ENCODE measurements at places on chromosomes 6 and 20.

GRCh38 chr20:16437387-16437996 is 135.8 kb downstream of the KIF16B start:
- DNase-seq, result no peak

DNA sequence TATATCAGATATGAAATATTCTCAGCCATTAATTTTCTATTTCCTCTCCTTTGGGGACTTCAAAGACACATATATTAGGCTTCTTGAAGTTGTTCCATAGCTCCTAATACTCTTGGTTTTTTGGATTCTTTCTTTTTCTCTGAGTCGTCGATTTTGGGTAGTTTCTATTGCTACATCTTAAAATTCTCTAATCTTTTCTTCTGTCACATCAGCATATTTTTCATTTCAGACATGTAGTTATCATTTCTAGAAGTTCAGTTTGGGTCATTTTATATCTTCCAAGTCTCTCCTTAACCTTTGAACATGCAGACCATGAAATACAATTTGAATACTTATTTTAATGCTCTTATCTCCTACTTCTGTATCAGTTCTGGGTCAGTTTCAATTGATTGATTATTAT is 38.9 kb upstream of the SCRT2 start:
- DNase-seq, result no peak

DNA sequence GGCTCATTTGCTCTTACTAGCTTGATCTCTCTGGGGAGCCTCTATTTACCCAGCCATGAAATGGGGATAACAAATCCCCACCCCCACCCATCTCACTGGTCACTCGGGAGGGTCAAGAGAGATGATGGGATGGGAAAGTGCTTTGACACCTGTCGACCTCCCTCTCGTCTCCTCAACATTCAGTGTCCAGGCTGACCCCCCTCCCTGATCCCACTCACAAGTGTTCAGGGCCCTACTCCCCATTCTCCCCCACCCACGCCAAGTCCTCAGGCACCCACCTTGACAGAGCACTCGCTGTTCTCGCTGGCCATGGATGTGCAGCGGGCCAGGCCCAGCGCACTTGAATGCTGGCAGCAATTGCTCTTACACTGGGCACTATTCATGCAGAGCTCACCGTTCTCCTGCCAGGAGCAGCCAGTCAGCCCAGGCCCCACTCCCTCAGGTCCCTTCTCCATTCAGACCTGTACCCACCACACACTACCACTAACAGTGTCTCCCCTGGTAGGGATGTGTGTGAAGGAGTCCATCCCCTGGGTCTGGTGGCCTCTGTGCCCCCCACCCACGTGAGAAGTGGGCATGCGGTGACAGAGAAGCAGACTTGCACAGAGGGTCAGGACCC is 1.6 kb downstream of the CLPS start:
- no peak for DNase-seq

DNA sequence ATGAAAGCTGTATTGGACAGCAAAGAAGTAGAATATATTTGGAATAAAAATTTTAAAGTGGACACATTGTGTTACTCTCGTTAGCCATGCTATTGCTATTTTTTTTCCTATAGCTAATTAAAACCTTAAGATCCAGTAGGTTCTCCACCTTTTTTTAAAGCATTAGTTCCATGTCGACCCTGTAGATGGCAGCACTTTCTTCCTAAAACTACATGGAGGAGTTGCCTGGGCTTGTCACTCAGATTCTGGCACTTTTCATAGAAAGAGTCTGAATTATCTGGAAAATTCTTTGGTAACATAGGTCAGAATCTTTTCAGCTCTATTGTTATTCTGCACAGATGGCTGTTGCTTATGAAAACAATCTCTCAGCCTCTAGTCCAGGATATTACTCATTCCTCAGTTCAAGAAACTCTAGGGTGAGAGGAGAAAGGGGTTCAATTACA is 42.0 kb upstream of the ESR1 start:
- DNase-seq, result no peak

- DNase-seq, result no peak
Measured at GRCh38 chr6:137115658-137116057, 57.8 kb downstream of the IL22RA2 start.

DNA sequence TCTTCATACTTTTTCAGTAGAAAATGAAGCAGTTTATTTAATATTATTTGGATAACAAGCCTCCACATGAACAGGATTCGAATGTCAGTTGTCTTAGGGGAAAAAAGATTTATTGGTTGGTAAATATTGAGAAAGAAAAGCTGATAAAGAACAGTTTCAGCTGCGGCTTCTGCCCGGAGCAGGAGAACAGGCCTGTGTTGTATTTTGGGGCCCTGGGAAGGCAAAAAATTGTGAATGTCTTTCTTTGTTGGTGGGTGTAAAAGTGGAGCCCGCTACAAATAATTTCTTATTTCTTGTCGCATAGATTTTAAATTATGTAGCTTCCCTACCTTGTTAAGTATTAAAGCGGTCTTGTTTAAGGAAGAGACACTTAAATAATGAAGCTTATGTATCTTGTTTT is 90.5 kb upstream of the PAX1 start:
- DNase-seq, result no peak

DNA sequence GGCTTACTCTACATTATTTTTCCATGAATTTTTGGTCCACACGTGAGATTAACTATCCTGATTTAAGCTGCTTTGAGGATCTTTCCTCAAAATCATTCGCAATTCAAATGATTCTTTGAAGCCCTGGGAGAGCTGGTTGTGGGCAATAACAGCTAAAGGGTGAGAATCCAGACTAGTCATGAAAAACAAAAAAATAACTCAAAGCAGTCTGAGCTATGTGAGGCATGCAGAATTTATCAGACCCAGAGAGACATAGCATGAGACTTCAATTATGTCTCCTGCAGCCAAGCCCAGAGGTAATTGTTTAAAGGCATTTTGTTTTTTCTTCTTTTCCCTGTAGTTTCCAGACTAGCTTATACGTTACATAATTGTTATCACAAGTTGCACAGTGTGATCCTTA is 517.3 kb upstream of the PTCHD4 start:
- no peak for DNase-seq

DNA sequence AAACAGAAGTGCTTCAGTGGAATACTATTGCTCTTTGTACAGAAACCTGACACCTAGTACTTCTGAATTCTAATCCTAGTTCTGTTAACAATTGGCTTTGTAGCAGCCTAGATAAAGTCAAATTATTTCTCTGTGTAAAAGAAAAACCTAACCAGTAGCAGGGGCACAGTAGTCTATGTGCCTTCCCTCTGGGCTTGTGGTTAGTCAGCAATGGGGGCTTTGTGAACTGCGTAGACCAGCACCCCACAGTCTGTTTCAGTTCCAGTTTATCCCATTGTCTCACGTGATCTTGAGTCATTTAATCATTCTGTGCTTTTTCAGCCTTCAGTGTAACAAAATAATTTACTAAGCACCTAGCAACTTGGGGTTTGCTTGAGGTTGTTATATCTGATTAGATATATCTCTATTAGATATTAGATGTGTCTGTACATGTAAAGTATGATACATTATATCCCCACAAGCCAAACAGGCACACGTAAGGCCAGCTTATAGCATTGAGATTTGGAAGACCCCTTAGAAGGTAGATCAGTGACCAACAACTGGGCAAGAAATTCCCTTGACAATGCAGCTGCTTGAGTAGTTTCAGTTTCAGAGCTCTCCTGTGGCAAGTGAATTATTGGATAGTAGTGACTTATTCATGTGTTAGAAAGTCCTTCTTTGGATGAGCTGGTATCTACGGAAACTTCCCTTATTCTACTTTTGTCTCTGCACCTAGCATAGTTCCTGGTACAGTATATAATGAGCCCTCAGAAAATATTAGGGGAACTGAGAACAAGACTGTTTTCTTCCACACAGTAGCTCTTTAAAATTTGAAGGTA is 27.9 kb upstream of the CCR6 start:
- peak; percentile 58 for DNase-seq

GRCh38 chr6:45718871-45719270 is 296.8 kb downstream of the CLIC5 start:
- DNase-seq, result no peak

- no peak for DNase-seq
Measured at GRCh38 chr20:58665606-58666005, 14.5 kb downstream of the STX16 start.

- no peak for DNase-seq
Measured at GRCh38 chr6:111864138-111865048, 8.9 kb downstream of the FYN start.

- no peak for DNase-seq
Measured at GRCh38 chr20:48930878-48931277, 9.4 kb downstream of the ARFGEF2 start.

- no peak for DNase-seq
Measured at GRCh38 chr20:23401051-23401450, 20.2 kb downstream of the NAPB start.

DNA sequence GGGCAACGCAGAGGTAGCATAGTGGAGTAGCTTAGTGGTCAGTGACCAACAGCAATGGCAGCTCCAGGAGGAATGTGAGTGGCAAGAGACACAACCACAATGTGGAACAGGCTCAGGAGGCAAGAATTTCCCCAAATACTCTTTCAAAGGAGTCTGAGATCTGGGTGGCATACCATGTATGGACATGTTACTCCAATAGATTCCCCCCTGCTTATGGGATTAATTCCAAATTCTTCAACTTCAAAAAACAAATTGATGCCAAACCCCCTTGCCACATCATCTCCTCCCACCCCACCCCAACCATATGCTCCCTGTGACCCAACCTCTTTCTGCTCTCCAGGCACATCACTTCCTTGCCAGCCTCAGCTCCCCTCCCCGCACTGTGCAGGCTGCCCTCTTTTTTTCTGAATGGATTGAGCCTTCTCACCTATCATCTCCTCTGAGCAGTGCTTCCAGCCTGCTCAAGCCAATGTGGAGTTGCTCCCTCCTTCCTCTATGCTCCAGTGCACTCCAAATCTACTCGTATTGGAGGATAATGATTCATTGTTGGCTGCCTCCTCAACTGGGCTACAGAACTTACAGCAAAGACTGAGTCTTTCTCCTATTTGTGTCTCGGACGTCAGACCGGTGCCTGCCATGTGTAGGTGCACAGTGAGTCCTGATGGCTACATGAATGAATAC is 93.0 kb upstream of the CEP85L start:
- no peak for DNase-seq

GRCh38 chr6:155495011-155495768 is 39.6 kb upstream of the NOX3 start:
- no peak for DNase-seq

Measured in T-helper 22 cell (primary cell).